ENCODE measurements at places on chromosomes 4 and X. TPM values are rescaled to one million over a fixed set of nuclear protein-coding genes. Genes with fewer than 3 reads are reported as not detected.

Gene EDNRA
- 4.5 TPM for total RNA-seq

DNA sequence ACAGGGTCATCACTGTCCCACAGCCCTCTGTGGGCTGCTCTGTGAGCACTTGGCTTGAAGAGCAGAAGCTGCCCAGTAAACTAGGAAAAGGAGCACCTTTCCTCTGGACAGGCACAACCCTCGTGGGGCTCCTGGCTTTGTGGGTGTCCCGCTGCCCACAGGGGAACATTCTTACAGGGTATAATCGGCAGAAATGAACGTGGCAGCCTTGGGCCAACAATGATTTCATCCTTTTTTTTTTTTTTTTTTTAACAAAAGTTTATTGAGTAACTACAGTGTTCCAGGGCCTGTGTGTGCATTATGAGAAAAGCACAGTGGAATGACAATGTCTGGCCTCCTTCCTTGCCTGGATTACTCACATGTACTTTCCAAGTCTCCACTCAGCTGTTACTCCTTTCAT lies 197.2 kb downstream of the PDGFC start:
- DNase-seq: peak; percentile 78
- H3K4me3 ChIP-seq: no peak overlapping the region
- H3K4me1 ChIP-seq: peaks cover 63% of the 10 kb centered on the region
- H3K27ac ChIP-seq: no peak overlapping the region

GRCh38 chr4:111748157-111748556 lies 397.1 kb upstream of the FAM241A start:
- H3K27me3 ChIP-seq: no peaks in the 10 kb centered on the region
- no peak overlapping the region for H3K27ac ChIP-seq
- no peaks in the 10 kb centered on the region for H3K36me3 ChIP-seq
- DNase-seq: no peak
- H3K4me3 ChIP-seq: no peak overlapping the region
- no peaks in the 10 kb centered on the region for H3K4me1 ChIP-seq

GRCh38 chr4:151415978-151416377 lies 7.0 kb downstream of the FHIP1A start:
- H3K27me3 ChIP-seq: no peaks in the 10 kb centered on the region
- H3K4me1 ChIP-seq: peaks cover 15% of the 10 kb centered on the region
- no peak for DNase-seq

- no peaks in the 10 kb centered on the region for H3K27me3 ChIP-seq
- H3K27ac ChIP-seq: no peak overlapping the region
- DNase-seq: no peak
- no peaks in the 10 kb centered on the region for H3K4me1 ChIP-seq
Observed at GRCh38 chrX:80223982-80224579, 196.2 kb upstream of the TENT5D start.

DNA sequence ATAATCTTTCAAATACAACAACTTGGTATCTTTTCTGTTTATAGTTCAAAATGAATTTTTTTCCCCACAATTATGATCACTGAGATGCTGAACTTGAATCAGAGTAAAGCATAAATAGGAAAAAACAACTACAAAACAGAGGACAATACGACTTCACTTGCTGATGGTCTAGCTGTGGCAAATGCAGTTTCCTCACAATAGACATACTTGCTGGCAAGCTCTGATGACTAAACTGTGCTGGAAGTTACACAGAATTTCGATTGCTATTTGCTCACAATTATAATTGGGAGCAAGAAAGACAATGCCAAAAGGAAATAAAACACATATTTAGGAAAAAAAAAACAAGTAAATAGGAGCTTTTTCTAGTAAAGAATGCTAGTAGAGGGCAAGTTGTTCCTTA lies 14.7 kb downstream of the VEGFC start:
- no peak for DNase-seq
- peak overlapping the region; percentile 26 for H3K27ac ChIP-seq
- H3K36me3 ChIP-seq: no peaks in the 10 kb centered on the region
- no peaks in the 10 kb centered on the region for H3K27me3 ChIP-seq
- peaks cover 22% of the 10 kb centered on the region for H3K4me1 ChIP-seq
- H3K4me3 ChIP-seq: no peak overlapping the region

DNA sequence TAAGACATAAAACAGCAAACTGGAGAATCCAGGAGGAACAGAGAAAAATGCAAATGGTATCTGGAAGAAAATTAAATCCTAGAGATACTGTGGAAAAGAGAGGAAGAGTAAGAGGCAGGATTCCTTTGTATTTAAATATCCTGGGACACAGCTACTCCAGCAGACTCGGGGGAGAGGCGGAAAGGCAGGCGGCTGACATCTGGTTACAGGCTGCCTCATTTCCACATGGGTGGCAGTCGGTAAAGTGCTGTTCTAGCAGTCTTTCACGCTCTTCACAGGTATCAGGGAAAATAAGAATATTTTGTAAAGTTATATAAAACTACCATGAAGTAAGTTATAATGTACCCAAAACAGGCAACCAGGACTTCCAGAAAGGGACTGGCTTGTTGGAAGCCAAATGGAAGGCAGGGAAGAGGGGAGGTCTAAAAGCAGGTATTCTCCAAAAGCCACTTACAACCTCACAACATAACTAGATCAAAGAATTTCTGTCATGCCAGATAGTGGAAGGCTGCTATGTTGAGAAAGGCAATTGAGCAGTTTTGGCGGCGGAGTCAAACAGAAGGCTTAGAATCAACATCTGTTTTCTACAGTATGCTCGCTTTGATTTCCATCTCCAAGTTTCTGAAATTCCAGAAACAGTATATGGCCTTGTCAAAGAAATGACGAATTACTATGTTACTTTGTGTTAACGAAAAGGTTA lies 1.3 kb upstream of the TIGD2 start:
- H3K27me3 ChIP-seq: no peaks in the 10 kb centered on the region
- DNase-seq: no peak
- no peaks in the 10 kb centered on the region for H3K36me3 ChIP-seq

DNA sequence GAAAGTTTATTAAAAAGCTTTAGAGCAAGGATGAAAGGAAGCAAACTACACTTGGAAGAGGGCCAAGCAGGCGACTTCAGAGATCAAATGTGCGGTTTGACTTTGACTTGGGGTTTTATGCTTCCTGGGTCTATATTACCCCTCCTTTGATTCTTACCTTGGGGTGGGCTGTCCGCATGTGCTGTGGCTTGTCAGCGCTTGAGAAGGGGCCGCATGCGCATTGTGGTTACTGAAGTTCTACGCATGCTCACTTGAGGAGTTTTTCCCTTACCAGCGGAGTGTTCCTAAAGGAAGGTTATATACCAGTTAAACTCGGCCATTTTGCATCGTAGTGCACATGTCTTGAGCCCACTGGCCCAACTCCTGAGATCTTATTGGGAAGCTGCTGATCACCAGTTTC lies 9.9 kb downstream of the ZNF157 start:
- H3K27ac ChIP-seq: no peak overlapping the region
- H3K27me3 ChIP-seq: no peaks in the 10 kb centered on the region
- peak overlapping the region; percentile 14 for H3K4me3 ChIP-seq

- H3K4me1 ChIP-seq: no peaks in the 10 kb centered on the region
- H3K27ac ChIP-seq: no peak overlapping the region
- H3K36me3 ChIP-seq: no peaks in the 10 kb centered on the region
- no peak overlapping the region for H3K4me3 ChIP-seq
- H3K27me3 ChIP-seq: no peaks in the 10 kb centered on the region
- no peak for DNase-seq
Observed at GRCh38 chrX:71320126-71320525, 18.6 kb downstream of the ITGB1BP2 start.

DNA sequence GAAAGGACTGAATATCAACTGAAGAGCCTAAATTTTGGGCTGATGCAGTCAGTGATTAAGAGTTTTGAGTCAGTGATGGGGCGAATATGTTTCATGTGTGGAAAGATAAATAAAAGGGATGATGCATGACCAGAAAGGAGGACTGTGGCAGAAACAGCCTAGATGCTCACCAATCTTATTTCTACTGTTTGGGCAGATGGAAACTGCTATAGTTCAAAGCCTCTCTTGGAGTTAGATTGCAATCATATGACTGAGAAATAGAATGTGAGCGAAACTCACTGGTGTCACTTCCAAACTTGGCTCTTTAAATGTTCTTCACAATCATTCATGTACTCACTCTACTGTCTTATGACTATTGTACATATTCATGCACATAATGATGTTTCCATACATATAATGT lies 35.4 kb upstream of the YTHDC1 start:
- no peak overlapping the region for H3K4me3 ChIP-seq
- no peaks in the 10 kb centered on the region for H3K36me3 ChIP-seq
- H3K27me3 ChIP-seq: peaks cover 8% of the 10 kb centered on the region
- H3K27ac ChIP-seq: no peak overlapping the region

- H3K4me3 ChIP-seq: no peak overlapping the region
- H3K4me1 ChIP-seq: no peaks in the 10 kb centered on the region
- DNase-seq: no peak
- H3K36me3 ChIP-seq: no peaks in the 10 kb centered on the region
Observed at GRCh38 chrX:144494074-144494473, 610.2 kb downstream of the UBE2NL start.

Data from suprapubic skin (tissue), 4 donors.